ENCODE measurements at places on chromosomes 11 and 22.

- DNase-seq: no peak
These were observed 21.5 kb upstream of the TXNRD2 start for GRCh38 chr22:19962909-19963806.

GRCh38 chr11:15523543-15523942, 408.8 kb downstream of the INSC start:
- no peak for DNase-seq

DNA sequence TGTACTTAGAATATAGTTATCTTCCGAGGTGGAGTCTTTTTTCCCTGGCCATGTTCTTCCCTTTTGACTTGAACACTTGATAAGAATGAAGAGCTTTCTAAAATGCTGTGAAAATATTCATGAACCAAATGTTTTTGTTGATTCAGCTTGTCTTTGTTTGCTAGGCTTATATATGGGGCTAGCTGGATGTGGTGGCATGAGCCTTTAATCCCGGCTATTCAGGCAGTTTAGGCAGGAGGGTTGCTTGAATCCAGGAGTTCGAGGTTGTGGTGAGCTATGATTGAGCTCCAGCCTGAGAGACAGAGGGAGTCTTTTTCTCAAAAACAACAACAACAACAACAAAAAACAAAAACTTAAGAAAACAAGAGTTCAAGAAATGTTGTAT, 23.1 kb downstream of the CBL start:
- DNase-seq: no peak

- DNase-seq: no peak
These were observed 51.6 kb downstream of the ST14 start for GRCh38 chr11:130211144-130211543.

DNA sequence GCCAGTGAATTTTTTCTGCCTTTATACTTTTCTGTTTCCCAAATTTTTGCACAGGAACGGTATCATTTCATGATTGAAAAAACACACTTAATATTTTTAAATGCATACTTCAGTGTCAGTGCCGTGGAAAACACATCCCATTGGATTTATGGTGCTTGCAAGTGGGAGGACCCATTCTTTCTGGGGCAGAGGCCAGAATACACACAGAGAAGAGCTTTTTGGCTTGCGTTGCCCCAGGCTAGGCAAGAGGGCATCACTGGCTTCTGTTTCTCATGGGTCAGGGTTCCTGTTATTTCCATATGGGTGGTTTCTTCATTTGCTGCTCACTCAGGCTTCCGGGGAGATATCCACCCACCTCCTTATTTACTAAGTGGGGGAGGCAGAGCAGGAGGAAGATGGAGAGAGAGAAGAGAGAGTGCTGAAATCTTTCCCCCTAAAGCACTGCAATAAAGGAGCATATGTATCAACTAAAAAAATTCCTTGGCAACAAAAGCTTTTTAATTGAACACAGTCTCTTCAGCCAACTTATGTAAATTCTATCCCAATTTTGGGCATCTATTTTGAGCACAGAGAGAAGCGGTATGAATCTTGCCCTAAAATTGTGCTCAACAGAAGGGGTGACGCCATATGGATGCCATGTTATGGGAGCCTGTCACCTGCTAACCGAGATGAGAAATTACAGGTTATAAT, 66.0 kb upstream of the KIRREL3 start:
- DNase-seq: no peak

GRCh38 chr22:31509061-31509762, 12.9 kb downstream of the SFI1 start:
- DNase-seq: no peak

DNA sequence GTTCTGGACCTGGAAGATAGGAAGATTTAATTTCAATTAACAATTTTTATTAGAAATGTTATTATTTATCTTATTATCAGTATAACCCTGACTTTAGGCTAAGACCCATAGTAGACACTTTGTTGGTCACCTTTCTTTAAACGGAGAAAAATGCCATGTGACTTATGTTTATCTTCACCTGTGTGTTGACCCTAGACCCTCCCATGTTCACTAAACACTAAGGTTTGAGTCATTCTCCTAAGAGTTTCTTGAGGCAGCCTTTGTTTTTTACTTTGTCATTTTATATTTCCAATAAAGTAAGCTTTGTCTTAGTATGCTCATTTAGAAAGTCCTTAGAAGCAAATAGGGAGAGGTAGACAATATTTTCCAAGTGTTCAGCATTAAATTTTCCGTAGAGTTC, 771.7 kb downstream of the METTL15 start:
- no peak for DNase-seq

- no peak for DNase-seq
These were observed 1.1 kb upstream of the SERGEF start for GRCh38 chr11:18013790-18014507.

- DNase-seq: peak; percentile 32
These were observed 4.2 kb downstream of the GAL3ST3 start for GRCh38 chr11:66044757-66045156.

DNA sequence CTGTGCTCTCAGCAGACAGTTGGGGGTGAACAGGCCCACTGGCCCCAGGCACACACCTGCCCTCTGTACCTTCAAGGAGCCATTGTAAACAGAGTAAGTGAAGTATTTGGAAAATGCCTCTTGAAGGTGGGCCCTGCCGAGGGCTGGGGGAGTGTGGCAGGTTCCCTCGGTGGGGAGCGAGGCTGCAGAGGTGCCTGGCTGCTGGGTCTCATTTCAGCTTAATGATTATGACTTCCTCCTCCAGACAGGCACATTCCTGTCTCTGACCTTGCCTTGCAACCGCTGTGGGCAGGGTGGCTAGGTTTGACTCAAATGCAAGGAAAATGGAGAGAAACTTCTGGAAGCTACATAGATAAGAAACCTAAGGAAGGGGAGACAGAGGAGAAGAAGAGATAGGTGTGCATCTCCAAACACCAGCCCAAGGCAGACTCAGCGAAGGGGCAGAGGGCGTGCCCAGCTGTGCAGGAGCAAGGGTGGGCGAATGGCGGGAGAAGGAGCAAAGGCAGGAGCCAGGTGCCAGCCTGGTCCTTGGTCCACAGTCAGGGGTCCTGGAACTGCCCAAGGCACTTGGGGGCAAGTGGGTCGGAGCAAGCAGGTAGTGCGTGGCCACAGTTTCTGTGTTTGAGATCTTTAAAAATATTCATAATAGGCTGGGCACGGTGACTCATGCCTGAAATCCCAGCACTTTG, 14.0 kb downstream of the GRAMD4 start:
- no peak for DNase-seq

DNA sequence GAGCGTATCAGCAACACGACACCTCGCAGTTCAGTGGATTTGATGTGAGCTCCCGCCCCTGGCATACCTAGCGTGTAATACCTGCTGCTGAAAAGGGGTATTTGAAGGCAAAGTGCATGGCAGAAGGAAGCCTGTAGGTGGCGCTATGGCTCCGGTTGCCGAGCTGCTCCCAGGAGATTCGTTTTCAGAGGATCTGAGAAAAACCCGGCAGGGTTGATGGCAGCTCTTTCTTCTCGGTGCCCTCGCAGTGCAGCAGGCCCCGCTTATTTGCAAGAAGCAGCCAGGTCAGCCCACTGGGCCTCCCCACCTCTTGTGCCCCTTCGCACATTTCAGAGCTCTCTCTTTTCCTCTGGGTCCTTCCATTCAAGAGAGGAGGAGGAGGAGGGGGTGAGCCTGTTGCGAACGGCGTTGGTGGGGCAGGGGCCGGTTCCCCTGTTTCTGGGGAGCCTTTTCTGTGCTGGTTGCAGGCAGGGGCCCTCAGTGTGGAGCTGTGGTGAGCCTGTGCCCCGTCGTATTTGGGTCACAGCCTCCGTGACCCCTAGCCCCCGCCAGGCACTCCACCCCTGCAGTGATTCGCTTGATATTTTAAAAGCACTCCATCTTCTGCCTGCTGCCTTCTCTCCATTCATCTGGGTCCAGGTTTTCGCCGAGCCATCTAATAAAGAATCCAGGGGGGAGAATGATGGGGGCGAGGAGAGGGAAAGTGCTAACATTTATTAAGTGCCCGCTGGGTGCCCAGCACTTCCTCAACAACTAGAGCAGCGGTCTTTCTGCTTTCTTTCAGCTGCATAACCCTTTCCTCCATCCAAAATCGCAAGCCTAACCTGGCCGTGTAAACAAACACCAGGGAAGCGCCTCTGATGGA, 85.3 kb upstream of the SYT13 start:
- peak; percentile 60 for DNase-seq

- DNase-seq: no peak
These were observed 41.9 kb downstream of the MICAL2 start for GRCh38 chr11:12152321-12152720.

DNA sequence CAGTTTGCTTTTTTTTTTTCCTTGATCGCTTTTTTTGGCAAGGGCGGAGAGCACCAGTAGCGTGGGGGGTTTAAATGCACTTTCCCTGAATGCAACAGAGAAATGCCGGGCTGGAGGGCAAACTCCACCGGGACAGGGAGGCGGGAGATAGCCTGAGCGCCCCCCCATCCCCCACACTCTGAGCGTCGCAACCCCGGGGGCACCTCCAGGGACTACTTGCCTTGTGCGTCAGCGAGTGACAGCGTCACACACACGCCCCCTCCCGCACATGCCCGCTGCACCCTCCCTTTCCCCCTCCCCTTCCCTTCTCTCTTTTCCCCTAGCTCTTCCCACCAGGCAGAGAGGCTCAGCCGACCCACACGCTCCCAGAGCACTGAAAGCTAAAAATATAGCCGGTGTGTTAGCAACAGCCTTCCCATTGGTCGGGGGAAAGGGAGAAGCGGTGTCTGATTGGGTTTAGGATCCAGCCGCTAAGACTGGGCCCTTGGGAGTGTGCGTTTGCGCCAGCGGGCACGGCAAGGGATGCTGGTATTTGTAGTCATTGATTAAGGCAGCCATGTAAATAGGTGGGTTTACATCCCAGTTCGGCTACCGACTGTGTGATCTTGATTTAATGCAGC, 1.7 kb upstream of the TOB2 start:
- DNase-seq: peak; percentile 94

- DNase-seq: no peak
These were observed 5.4 kb upstream of the TTLL1 start for GRCh38 chr22:43094551-43094950.

DNA sequence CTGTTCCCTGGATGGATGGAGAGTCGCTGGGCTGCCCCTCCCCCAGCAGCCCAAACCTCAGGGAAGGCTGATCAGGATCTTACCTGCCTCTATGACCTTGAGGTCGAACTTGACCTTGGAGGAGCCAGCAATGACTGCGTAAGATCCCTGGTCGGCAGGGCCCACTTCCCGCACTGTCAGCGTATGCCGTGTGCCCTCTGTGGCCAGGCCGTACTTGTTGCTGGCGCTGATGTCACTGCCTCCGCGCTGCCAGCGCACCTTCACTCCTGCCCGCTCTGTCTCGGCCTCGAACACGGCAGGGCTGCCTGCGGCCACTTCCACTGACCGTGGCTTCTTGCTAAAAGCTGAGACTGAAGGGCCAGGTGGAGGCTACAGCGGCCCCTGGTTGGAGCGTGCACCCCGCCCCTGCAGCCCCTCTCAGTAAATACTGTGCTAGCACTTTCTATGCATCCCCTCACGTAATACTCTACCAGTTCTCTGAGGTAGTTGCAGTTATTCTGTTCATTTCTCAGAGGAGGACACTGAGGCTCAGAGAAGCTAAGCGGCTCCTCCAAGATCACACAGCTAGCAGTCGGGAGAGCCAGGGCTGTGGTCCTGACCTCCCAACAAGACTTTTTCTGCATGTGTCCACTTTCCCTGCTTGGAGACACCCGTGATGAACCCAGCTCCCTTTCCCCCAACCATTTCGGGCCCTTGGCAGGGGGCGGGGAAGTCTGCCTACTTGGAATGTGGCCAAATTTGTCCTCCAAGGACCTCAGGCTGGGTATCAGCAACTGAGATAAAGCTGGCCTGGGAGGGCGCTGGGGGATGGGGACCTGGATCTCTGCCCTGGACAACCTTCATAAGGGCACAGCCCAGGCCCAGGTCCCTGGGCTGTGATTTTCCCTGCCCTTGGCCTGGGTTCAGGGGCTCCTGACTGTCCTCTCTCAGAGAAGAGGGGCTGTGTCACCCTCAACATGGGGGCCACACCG, 1.1 kb downstream of the MYBPC3 start:
- DNase-seq: no peak

- no peak for DNase-seq
These were observed 394.5 kb downstream of the SHANK2 start for GRCh38 chr11:70857894-70858293.

- DNase-seq: peak; percentile 39
These were observed 816 bp downstream of the PDE3B start for GRCh38 chr11:14644226-14645014.

- DNase-seq: no peak
These were observed 12.1 kb upstream of the ARHGAP20 start for GRCh38 chr11:110724358-110724757.

GRCh38 chr11:103338621-103339484, 229.6 kb downstream of the DYNC2H1 start:
- no peak for DNase-seq

DNA sequence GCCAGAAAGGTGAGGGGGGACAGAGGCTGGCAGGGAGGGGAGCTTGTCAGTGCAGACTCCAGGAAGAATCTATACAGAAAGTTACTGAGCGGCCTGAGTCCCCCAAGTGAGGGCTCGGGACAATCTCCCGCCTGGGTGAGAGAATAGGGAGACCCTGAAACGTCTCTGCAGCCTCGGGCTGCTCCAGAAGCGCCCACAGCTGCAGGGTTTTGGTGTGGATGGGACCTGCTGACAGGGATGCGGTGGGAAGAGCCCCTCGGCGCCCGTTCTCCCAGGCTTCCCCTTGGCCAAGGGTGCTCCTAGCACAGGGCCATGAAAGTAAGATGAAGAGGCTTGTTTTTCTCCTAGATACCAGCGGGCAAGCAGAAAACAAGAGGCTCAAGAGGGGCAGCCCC, 743 bp upstream of the RCE1 start:
- no peak for DNase-seq

GRCh38 chr22:21928048-21928447, 24.6 kb downstream of the PPM1F start:
- DNase-seq: no peak

DNA sequence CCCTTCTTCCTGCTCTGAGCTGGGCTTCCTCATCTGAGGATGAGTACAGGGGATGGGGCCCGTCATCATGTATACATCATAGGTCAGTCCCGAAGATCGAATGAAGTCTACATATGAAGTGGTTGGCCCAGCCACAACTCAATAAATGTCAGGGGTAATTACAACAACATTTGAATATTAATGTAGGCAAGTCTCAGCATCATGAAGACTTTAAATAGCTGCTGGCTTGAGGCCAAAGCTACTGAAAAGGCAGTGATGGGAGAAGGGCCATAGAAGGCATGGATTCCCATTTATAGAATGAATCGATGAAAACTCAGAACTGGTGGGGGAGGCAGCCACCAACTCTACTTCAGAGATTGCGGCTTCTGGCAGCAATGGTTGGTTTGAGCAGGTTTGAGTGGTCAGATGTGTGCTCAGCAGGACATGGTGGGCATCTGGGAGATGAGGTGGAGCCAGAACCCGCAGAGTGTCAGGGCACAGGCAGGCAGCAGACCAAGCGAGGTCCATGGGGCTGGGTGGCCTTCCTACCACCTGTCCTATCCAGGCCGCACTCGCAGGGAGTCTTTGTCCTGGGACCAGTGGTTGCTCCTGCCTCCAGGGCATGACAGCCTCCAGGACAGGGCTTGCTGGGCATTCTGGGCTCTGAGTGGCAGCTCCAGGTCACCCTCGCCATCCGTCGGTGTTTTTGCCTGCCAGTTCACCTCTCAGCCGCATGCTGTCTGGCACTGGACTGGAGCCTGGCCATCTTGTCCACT, 919.1 kb downstream of the TBC1D22A start:
- DNase-seq: no peak

GRCh38 chr11:111173221-111173620, 72.3 kb upstream of the POU2AF2 start:
- DNase-seq: no peak

GRCh38 chr22:19043121-19044085, 78.8 kb downstream of the DGCR2 start:
- DNase-seq: no peak

- no peak for DNase-seq
These were observed 1.2 kb upstream of the ARRB1 start for GRCh38 chr11:75352588-75353206.
